ENCODE measurements at places on chromosomes 2 and 18. TPM values are rescaled to one million over a fixed set of nuclear protein-coding genes. Genes with fewer than 3 reads are reported as not detected.

DNA sequence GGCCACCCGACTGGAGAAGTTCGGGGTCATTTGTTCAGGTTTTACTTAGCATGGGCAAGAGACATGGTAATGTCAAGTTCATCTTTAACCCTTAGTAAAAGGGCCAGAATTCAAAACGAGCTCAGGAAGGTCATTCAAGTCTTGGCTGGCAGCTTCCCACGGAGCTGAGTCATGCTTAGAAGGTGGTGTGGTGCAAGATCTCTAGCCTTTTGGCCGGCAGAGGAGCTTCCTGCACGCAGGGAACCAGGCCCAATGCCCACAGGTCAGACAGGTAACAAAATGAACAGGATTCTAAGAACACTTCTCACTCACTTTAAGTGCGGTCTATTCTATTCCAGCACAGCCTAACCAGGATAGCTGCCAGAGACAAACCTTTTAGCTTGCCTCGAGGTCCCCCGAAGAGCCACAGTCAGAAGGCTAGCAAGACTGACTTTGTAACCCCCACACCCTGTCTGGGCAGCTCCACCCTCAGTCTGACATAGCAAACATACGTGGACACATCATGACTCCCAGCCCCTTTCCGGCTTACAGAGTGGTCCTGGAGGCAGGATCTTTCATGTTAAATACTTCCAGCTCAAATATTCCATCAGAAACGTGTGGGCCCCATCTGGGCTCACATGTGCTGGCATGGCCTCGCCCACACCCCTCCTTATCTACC is 292.7 kb downstream of the BCL11A start:
- DNase-seq, result peak; percentile 82

- no peak for DNase-seq
These were observed 1.9 kb downstream of the TANC1 start for GRCh38 chr2:158970241-158970751.

DNA sequence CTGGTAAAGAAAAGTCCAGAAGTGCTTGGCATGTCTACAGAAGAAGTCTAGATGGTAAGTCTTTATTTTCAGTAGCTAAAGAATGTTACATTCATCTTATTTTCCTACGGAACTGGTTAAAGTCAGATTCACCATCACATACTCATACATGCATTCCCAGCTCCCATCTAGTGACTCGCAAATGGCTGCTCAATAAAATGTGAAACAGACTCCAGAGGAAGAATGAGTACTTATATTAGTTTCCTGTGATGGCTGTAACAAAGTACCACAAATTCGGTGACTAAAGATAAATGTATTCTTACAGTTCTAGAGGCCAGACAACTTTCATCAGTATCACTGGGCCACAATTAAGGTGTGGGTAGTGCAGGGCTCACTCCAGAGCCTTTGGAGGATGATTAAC is 797.2 kb downstream of the SATB2 start:
- DNase-seq, result no peak

DNA sequence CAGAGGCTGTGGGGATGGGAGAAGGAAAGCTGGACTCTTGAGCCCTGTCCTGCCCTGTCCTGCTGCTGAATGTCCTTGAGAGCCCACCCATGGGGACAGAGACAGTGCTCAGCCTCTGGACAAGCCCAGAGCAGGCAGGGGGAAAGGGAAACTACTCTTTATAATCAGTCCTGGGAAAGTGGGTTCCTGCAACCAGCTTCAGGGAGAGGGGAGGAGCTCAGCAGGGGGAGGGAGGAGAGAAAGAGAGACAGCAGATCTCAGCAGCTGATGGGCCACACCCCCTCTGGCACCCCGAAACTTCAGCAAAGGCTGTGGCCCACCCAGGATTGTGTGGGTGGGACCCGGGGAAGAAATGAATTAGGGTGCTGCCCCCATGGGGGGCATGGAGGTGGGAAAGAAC is 11.6 kb downstream of the ECEL1 start:
- DNase-seq, result peak; percentile 25

DNA sequence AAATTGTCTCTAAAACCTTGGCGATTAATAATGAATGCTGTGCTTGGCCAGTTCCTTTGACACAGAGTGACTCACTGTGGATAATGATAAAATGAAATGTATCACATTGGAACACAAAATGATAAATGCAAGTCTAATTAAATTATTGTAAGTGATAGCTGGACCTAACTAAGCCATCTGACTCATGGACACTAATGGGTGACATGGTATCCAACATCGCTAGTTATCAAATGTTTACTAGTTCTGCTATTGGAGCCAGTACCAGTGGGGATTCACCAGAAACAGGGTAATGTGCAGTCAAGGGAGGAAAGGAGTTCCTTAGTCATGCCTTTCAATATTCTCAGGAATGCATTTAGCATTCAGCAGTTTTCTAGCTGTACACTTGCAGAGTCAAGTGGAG is 736.3 kb upstream of the ACVR2A start:
- no peak for DNase-seq

STEAP3 gene
- total RNA-seq, result 14.1 TPM

GRCh38 chr18:68855491-68855890 is 57.6 kb downstream of the CCDC102B start:
- no peak for DNase-seq

GRCh38 chr18:77146249-77147080 is 13.9 kb upstream of the MBP start:
- DNase-seq, result no peak

SDC1 gene
- total RNA-seq, result 148 TPM

HOXD10 gene
- 0.55 TPM for total RNA-seq

DNA sequence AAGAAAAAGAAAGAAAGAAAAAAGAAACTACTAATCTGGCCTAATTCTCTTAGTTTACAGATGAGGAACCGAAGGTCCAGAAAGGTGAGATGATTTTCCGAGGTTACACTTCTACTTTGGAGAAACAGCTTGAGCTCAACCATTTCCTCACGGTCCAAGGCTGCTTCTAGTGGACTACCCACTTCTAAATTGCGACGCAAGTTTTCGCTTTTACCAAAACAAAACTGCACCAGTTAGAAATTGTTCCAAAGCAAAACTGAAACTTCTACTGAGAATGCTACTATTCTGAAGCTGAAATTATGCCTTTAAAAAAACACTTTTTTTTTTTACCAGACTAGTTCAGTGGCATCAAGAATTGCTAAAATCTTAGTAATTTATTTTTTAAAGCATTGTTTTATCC is 101.6 kb downstream of the INO80D start:
- DNase-seq, result no peak

Measured in upper lobe of right lung (tissue), 1 donor.